Activated T-cell treated with anti-CD3 and anti-CD28 coated beads, Interleukin-2, amount 50 U/mL, for 72 hours (primary cell): ENCODE measurements at places on chromosomes 11 and 22. TPM values are rescaled to one million over a fixed set of nuclear protein-coding genes. Genes with fewer than 3 reads are reported as not detected.

- peaks cover 12% of the 10 kb centered on the region for H3K27me3 ChIP-seq
- DNase-seq: no peak
- no peak overlapping the region for H3K27ac ChIP-seq
- H3K4me1 ChIP-seq: peaks cover 13% of the 10 kb centered on the region
These were observed 107.5 kb downstream of the MYO18B start for GRCh38 chr22:25849522-25849921.

Gene CCDC81
- total RNA-seq: 0.44 TPM

Gene OR52I2
- not detected for total RNA-seq

- no peaks in the 10 kb centered on the region for H3K4me1 ChIP-seq
- H3K4me3 ChIP-seq: no peak overlapping the region
- H3K36me3 ChIP-seq: no peaks in the 10 kb centered on the region
- H3K27ac ChIP-seq: no peak overlapping the region
These were observed 6.3 kb upstream of the IZUMO1R start for GRCh38 chr11:94297985-94298576.

DNA sequence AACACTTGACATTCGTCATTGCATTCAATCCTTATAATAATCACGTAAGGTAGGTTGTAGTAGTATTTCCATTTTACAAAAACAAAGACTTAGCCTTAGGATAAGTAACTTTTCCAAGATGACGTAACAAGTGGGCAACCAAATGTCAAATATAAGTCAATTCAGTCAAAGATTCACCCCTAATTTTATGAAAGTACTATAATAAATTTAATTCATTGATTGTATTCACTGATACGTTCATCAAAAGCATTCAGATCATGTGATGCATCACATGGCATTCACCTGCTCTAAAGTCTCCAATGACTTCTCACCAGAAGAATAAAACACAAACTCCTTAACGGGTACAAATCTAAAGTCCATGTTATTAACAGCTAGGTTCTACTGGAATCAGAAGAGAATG lies 2.1 kb downstream of the KIF18A start:
- H3K27ac ChIP-seq: peak overlapping the region; percentile 60
- H3K4me3 ChIP-seq: peak overlapping the region; percentile 99
- peaks cover 5% of the 10 kb centered on the region for H3K36me3 ChIP-seq
- H3K27me3 ChIP-seq: no peaks in the 10 kb centered on the region
- DNase-seq: no peak
- H3K4me1 ChIP-seq: peaks cover 47% of the 10 kb centered on the region

Gene LRFN4
- 18.3 TPM for total RNA-seq

DNA sequence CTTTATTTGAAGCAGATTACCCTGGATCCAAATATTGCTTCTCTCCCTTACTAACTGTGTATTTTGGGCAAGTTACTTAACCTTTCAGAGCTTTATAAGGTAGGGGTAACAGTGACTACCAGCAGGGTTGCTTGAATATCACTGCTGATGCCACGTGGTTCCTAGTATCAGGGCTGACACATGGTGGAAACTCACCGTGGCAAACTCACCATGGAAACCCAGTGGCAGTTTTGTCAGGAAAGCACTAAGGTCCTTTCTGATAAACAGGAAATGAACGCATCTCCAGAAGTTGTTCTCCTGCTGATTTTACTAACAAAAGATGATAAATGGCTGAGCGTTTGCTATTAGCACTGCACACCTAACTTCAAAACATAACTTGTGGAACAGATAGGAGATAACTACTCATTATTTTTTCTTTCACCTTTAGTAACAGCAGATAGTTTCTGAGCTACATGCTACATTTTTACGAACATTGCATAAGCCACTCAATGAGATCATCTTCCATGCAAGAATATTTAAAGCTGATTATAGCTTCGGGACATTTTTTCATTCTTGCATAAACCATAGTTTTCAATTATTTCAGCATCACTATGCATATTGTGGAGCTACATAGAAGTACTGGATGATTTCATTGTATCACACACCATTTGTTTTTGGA lies 59.7 kb upstream of the RAG2 start:
- H3K4me3 ChIP-seq: no peak overlapping the region
- no peaks in the 10 kb centered on the region for H3K27me3 ChIP-seq
- H3K4me1 ChIP-seq: no peaks in the 10 kb centered on the region
- peak overlapping the region; percentile 25 for H3K27ac ChIP-seq
- H3K36me3 ChIP-seq: peaks cover 2% of the 10 kb centered on the region

DNA sequence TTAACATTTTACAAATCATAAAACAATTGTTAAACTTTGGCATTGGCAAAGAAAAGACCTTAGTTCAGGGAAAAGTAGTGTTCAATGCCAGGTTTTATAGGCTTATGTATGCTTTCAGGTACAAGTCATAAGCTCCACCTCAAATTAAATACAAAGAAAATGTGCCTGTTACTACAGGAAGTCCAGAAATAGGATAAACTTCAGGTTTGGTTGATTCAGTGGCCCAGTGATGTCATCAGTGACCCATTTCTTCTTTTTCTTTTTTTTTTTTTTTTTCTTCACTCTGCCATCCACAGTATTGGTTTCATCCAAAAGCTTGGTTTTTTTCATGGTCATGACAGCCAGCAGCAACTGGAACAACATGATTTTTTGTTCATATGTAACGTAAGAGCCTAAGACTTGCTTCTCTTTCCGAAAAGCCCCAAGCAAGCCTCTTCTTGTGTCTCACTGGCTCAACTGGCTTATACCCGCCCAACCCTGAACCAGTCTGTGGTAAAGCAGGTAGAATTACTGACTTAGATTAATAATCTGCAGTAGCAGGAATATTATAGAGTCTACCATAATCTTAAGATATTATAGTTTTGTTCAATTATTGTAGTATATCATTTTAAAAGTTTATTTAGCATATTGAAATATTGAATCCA lies 46.2 kb downstream of the TTC17 start:
- no peak overlapping the region for H3K27ac ChIP-seq
- no peaks in the 10 kb centered on the region for H3K27me3 ChIP-seq
- DNase-seq: no peak
- no peak overlapping the region for H3K4me3 ChIP-seq
- peaks cover 18% of the 10 kb centered on the region for H3K4me1 ChIP-seq
- H3K36me3 ChIP-seq: peaks cover 17% of the 10 kb centered on the region

Gene KCTD14
- total RNA-seq: not detected

- no peak overlapping the region for H3K27ac ChIP-seq
- H3K4me3 ChIP-seq: no peak overlapping the region
- no peaks in the 10 kb centered on the region for H3K27me3 ChIP-seq
- peaks cover 5% of the 10 kb centered on the region for H3K36me3 ChIP-seq
These were observed 16.7 kb downstream of the BCL2L13 start for GRCh38 chr22:17655289-17655688.

GRCh38 chr11:5767056-5767455 lies 13.0 kb downstream of the OR52N4 start:
- H3K36me3 ChIP-seq: no peaks in the 10 kb centered on the region
- no peaks in the 10 kb centered on the region for H3K4me1 ChIP-seq
- no peak overlapping the region for H3K4me3 ChIP-seq
- no peaks in the 10 kb centered on the region for H3K27me3 ChIP-seq

- peak overlapping the region; percentile 32 for H3K27ac ChIP-seq
- H3K4me1 ChIP-seq: peaks cover 97% of the 10 kb centered on the region
- peaks cover 15% of the 10 kb centered on the region for H3K36me3 ChIP-seq
- no peak for DNase-seq
- H3K4me3 ChIP-seq: peak overlapping the region; percentile 23
These were observed 6.1 kb downstream of the CXCR5 start for GRCh38 chr11:118889797-118890196.

DNA sequence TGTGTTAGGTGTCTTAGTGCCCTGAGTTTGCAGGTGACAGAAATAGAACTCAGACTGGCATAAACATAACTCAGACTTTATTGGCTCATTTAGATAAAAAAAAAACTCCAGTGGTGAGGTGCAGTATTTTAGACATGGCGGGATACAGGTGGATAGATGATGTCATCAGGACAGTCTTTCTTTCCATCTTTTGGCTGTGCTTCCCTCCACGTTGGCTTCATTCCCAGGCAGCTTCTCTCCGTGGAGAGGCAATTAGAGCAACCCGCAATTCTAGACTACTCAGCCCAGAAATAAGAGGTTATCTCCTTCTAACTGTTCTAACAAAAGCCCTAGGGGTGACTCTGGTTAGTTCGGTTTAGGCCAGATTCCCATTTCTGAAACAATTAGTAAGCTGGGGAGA lies 40.5 kb downstream of the NCAM1 start:
- no peak for DNase-seq
- no peak overlapping the region for H3K4me3 ChIP-seq
- H3K27me3 ChIP-seq: no peaks in the 10 kb centered on the region
- no peak overlapping the region for H3K27ac ChIP-seq
- no peaks in the 10 kb centered on the region for H3K4me1 ChIP-seq

Gene TCN2
- total RNA-seq: 0.44 TPM

DNA sequence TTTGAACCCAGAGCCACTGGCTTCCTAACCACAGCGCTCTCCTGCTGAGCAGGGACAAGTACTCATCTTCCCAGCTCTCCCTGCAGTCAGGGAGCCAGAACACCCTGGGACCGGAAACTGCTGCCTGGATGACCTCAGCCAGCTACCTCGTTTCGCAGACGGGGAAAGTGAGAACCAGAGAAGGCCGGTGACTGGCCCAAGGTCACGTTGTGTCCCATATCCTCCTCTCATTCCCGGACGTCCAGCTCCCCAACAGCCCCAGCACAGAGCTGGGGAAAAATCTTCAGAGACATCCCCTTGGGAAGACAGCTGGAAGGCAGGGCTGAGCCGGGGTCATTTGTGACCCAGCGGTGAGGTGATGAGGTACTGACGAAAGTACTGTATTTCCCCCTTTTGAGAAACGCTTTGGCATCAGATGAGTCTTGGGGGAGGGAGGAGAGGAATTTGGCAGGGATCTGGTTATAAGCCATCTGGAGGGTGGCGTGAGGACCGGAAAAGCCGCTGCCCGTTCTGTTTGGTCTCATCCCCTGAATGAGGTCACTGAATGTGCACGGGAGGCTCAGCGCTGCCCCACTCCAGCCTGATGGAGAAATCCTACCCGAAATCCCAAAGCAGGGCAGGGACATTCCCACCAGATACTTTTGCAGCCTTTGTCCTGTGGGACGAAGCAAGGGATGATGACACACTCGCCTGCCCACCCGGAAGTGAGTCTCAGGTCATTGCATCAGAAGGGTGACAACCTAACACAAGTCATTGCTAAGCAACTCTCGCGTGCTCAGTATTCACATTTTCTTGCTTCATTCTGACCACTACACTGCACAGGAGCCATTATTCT lies 41.1 kb downstream of the LIF start:
- no peaks in the 10 kb centered on the region for H3K27me3 ChIP-seq
- no peaks in the 10 kb centered on the region for H3K36me3 ChIP-seq
- H3K4me3 ChIP-seq: no peak overlapping the region
- H3K4me1 ChIP-seq: peaks cover 11% of the 10 kb centered on the region
- DNase-seq: no peak
- no peak overlapping the region for H3K27ac ChIP-seq

Gene USH1C
- not detected for total RNA-seq

Gene KCNA4
- total RNA-seq: not detected

Gene OR51E2
- total RNA-seq: not detected

Gene CCDC134
- total RNA-seq: 18.9 TPM

GRCh38 chr11:68724293-68724692 lies 27.0 kb downstream of the TESMIN start:
- H3K4me1 ChIP-seq: no peaks in the 10 kb centered on the region
- no peaks in the 10 kb centered on the region for H3K27me3 ChIP-seq
- DNase-seq: no peak

DNA sequence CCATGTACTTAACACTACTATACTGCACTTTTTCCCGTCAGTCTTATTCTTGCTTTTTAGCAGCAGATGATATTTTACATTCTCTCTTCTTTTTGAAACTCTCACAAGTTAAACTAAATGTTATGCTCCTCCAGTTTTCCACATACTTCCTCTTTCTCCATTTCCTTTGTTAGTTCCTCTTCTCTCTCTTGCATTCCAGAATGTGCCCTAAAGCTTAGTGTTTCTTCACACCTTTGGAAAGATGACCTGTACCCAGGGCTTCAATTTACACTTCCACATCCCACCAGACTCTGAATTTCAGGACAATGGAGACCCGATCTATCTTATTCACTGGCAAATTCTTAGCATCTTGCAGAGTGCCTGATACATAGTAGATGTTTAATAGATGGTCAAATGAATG lies 51.8 kb downstream of the APIP start:
- no peak overlapping the region for H3K4me3 ChIP-seq
- H3K36me3 ChIP-seq: no peaks in the 10 kb centered on the region
- H3K27me3 ChIP-seq: no peaks in the 10 kb centered on the region
- no peak overlapping the region for H3K27ac ChIP-seq
- no peak for DNase-seq
- H3K4me1 ChIP-seq: no peaks in the 10 kb centered on the region

Gene CARNS1
- 3.8 TPM for total RNA-seq

- no peak for DNase-seq
- peak overlapping the region; percentile 67 for H3K4me3 ChIP-seq
- peaks cover 2% of the 10 kb centered on the region for H3K36me3 ChIP-seq
- no peak overlapping the region for H3K27ac ChIP-seq
- peaks cover 7% of the 10 kb centered on the region for H3K27me3 ChIP-seq
These were observed 8.5 kb upstream of the NCF4 start for GRCh38 chr22:36852056-36852973.

DNA sequence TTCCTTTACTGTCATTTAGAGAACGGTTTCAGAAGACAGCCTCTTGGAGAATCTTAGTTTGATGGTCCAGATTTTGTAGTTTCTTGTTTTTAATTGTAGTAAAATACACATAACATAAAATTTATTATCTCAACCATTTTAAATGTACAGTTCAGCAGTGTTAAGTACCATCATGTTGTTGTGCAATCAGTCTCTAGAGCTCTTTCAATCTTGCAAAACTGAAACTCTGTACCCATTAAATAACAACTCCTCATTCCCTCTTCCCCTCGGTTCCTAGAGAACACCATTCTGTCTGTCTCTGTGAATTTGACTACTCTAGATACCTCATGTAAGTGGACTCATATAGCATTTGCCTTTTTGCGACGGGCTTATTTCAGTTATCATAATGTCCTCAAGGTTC lies 69.8 kb downstream of the GRIK4 start:
- H3K4me3 ChIP-seq: no peak overlapping the region
- H3K27me3 ChIP-seq: peaks cover 30% of the 10 kb centered on the region
- no peaks in the 10 kb centered on the region for H3K36me3 ChIP-seq
- no peak overlapping the region for H3K27ac ChIP-seq
- H3K4me1 ChIP-seq: no peaks in the 10 kb centered on the region
- no peak for DNase-seq

Gene TYR
- not detected for total RNA-seq

Gene TMEM223
- 10.8 TPM for total RNA-seq

Gene GAL
- total RNA-seq: 0.42 TPM

- H3K4me3 ChIP-seq: no peak overlapping the region
- H3K36me3 ChIP-seq: no peaks in the 10 kb centered on the region
- no peak for DNase-seq
These were observed 56.1 kb downstream of the IGLL5 start for GRCh38 chr22:22943521-22944267.

- H3K36me3 ChIP-seq: no peaks in the 10 kb centered on the region
- no peak for DNase-seq
- H3K27me3 ChIP-seq: no peaks in the 10 kb centered on the region
- H3K4me1 ChIP-seq: peaks cover under 1% of the 10 kb centered on the region
These were observed 42.7 kb downstream of the KCNJ1 start for GRCh38 chr11:128824191-128825049.

GRCh38 chr11:819129-819931 lies 616 bp downstream of the PNPLA2 start:
- H3K4me1 ChIP-seq: peaks cover 11% of the 10 kb centered on the region
- no peaks in the 10 kb centered on the region for H3K36me3 ChIP-seq
- no peak overlapping the region for H3K27ac ChIP-seq
- H3K4me3 ChIP-seq: peak overlapping the region; percentile 89
- DNase-seq: peak; percentile 94
- no peaks in the 10 kb centered on the region for H3K27me3 ChIP-seq
